CMK (cell line): ENCODE measurements at places on chromosomes 6 and 20.

GRCh38 chr6:36432151-36432671 is 10.4 kb downstream of the PXT1 start:
- no peak for DNase-seq

- DNase-seq: peak; percentile 54
These were observed 26.3 kb downstream of the C6orf89 start for GRCh38 chr6:36912030-36912454.

- no peak for DNase-seq
These were observed 66.8 kb upstream of the MBOAT1 start for GRCh38 chr6:20279051-20279450.

- DNase-seq: no peak
These were observed 569 bp downstream of the TCEA2 start for GRCh38 chr20:64063389-64064144.

GRCh38 chr6:39835821-39836295 is 43.7 kb downstream of the DAAM2 start:
- DNase-seq: no peak

GRCh38 chr6:31652925-31653724 is 664 bp upstream of the BAG6 start:
- peak; percentile 91 for DNase-seq

DNA sequence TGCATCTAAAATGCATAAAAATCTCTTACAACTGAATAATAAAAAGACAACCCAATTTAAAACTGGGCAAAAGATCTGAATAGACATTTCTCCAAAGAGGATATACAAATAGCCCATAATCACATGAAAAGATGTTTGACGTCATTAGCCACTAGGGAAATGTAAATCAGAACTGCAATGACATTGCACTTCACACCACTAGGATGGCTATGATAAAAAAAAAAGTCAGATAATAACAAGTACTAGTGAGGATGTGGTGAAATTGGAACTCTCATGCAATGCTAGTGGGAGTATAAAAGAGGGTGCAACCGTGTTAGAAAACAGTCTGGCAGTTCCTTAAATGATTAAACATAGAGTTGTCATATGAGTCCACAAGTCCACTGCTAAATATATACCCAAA is 24.3 kb upstream of the TBX18 start:
- no peak for DNase-seq

GRCh38 chr6:52893803-52894202 is 15.7 kb downstream of the GSTA3 start:
- no peak for DNase-seq

DNA sequence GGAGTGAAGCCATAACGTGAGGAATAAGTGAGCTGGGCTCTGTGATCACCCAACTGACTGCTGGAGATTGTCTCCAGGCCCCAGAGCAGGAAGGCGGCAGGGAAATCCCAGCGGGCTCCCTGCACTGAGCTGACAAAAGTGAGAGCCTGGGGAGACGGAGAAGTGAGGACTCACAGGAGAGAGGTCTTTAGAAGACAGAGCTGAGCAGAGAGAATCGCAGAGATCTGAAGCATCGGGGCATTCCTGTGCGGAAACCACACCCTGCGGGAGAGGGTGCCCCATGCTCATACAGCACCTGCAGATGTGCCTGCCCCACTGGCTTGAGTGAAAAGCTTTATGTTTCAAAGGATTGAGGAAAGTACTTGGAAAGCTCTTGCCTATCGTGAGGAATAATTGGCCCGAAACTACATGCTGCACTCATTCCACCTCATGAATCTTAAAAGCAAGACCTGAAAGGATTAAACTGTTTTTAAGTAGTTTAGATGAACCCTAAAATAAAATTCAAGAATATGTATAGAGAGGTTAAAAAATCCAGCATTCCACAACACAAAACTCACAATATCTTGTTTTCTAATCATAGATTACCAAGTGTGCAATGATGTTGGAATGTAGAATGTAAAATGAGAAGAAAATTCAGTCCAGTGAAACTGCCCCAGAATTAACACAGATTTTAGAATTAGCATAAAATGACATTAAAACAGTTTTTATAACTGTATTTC is 17.7 kb upstream of the THBS2 start:
- no peak for DNase-seq

- DNase-seq: no peak
These were observed 6.1 kb downstream of the EZR start for GRCh38 chr6:158813032-158813431.

GRCh38 chr20:22768266-22769178 is 184.2 kb upstream of the FOXA2 start:
- DNase-seq: no peak

DNA sequence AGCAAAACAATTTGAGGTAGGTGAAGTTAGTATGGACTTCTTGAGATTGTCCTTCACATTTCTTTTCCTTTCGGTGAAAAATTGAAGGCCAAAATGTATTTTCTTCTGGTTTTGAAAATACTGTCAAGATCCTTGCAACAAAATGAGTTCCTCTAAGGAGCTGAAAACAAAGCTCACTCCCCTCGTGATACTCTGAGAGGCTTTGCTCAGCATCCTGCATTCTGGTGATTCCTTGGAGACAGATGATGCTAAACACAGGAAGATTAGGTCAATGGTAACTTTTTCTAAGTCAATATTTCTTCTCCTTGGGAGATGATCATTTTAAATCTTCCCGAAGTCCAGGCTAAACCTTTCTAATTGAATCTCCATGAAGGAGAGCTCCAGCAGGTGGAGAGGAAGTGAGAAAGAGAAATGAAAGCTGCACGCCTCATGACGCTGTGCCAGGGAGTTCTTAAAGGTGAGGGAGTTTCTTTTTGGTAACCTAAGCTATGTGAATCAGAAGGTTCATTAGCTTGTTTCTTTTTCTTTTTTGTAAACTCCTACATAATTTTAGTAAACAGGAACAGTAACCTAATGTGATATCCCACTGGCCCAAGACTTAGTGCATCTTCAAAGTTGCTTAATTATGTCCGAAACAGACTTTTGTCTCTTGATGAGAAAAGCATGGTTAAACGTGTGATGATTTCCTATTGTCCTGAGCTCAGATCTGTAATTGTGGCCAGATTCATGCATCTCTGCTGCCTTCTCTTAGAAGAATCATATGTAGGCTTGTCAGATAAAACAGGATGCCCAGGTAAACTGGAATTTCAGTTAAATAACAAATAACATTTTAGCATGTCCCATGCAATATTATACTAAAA is 15.0 kb downstream of the ESR1 start:
- DNase-seq: no peak
